Activated T-helper 2 cell treated with anti-CD3 and anti-CD28 coated beads, Interferon-gamma antibody, Interleukin-2, Interleukin-4, amounts not matched to agents 10 μg/mL and 5 μg/mL and 100 μg/mL, durations not matched to agents 14 hours and 24 hours and 36 hours (primary cell): ENCODE measurements at places on chromosomes 5 and 9. TPM values are rescaled to one million over a fixed set of nuclear protein-coding genes. Genes with fewer than 3 reads are reported as not detected.
A peak's percentile ranks its signal among the peaks of the same experiment; 100 is the strongest.

SLCO6A1 gene
- total RNA-seq = not detected in 2 replicates

DNA sequence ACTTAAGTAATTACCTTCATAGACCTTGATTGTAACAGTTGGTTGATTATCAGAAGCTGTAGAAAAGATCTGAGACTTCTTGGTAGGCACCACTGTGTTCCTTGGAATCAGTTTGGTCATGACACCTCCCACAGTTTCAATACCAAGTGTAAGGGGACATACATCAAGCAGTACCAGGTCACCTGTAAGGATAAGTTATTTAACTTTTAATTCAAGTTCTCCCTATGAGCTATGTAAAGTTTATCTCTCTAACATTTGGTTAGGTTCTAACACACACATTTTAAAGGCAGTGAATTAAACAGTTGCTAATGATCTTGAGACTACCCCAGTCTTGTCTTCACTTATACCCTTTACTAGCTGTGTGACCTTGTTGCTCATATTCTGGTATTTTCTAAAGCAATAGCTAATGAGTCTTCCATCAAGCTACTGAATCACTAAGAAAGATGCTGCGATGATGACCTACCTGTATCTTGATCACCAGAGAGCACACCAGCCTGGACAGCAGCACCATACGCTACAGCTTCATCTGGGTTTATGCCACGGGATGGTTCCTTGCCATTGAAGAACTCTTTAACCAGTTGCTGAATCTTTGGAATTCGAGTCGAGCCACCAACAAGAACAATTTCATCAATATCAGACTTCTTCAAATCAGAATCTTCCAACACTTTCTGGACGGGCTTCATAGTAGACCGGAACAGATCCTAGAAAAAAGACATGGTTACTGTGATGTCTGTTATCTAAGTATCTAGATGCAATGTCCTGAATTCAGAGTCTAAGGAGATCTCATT is 2.8 kb downstream of the HSPA5 start:
- no peak for DNase-seq

DNA sequence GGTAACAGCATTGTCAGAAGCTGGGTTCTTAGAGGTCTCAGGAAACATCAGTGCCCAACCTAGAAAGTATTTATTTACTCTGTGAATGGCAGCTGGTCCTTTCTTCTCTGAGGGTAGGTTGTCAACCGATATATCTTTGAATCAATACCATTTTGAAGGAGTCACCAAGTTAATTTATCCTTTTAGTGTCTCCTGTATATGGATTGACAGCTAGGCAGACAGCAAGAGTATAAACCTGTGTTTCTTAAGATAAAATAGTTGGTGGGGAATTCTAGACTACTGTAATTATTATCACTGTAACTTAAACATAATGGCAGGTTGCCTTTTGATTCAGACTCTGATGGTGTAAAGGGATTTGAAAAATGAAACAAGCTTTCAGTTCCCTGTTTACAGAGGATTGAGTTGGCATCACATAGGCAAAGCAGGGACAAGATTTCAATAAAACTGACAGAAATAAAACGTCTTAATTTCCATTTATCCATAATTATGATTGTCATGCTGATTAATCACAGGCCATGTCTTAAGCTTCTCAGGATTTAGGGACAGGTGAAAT is 190.8 kb upstream of the HAPLN1 start:
- no peak for DNase-seq

- DNase-seq = no peak
Measured at GRCh38 chr5:124395287-124395686, 351.2 kb downstream of the ZNF608 start.

GRCh38 chr5:73908395-73908794 is 282.4 kb downstream of the ARHGEF28 start:
- no peak for DNase-seq

GRCh38 chr5:83246071-83246470 is 168.7 kb downstream of the XRCC4 start:
- no peak for DNase-seq

PNPLA7 gene
- total RNA-seq = 1.6 TPM in 2 replicates

GRCh38 chr5:44660251-44660650 is 148.5 kb upstream of the MRPS30 start:
- DNase-seq = no peak

RORB gene
- 0.02 and 0.11 TPM in 2 replicates for total RNA-seq

CLIC3 gene
- total RNA-seq = not detected in 2 replicates

CATSPER3 gene
- 0.34 and 0.90 TPM in 2 replicates for total RNA-seq

DNA sequence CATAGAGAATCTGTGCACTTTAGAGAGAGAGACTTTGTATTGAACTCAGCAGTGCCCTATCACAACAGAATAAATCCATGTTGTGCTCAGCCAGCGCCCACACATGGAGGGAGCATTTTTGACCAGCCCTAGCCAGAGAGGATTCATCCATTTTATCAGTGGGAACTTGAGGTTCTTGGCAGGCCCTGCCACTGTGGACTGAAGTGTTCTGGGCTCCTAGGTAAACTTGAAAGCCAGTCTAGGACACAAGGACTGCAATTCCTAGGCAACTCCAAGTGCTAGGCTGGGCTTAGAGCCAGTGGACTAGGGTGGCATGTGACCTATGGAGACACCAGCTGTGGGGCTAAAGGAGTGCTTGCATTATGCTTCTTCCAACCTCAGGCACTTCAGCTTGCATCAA is 523.5 kb downstream of the CDH12 start:
- no peak for DNase-seq

DNA sequence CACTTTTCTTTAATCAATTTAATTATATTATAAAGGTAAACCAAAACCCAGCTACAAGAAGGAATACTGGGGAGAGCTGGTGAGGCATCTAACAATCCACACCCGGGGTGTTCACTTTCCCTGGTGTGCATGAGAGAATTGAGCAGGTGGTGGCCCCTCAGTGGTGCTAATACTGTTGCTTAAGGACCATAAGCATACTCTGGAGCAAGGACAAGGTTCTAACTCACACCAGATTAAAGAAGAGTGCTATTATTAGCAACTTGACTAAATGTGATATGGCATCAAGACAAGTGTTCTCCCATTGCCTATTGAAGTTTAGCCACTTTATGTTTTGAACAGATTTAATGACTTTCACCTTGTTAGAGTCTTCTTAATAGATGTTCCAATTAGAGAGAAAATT is 8.8 kb downstream of the RGS7BP start:
- DNase-seq = no peak

GRCh38 chr5:21681911-21682310 is 1171.2 kb downstream of the CDH12 start:
- no peak for DNase-seq

BOD1 gene
- total RNA-seq = 27.2 and 32.3 TPM in 2 replicates

DNA sequence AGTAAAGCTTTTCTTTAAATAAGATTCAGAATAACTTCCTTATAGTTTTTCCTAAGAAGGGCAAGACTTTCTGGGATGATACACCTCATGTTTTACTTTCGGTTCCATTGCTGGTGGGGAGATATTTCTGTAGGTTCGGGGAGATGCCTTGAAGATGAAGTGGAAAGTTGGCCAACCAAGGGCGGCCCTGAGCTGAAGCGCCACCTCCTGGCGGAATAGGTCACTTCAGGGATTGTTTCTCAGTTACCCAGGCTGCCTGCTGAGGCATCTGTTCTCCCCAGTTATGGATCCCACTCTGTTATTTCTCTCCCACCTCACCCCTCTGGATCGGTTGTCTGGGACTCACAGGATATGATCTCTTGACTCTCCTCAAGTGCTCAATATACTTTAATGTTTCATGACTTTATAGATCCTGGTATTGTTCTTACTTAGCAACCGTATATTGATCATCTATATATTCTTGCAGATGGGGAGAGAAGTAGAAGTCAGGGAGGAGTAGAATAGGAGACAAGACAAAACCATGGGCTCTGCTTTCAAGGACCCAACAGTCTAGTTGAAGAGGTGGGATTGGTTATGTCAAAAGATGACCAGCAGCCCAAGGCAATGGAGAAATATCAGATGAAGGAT is 23.4 kb downstream of the MEGF10 start:
- peak; percentile 48 for DNase-seq

- DNase-seq = no peak
Measured at GRCh38 chr9:77847059-77847499, 184.5 kb downstream of the GNAQ start.

GRCh38 chr5:159156426-159157238 is 52.7 kb downstream of the RNF145 start:
- DNase-seq = no peak
